ENCODE measurements at places on chromosomes 3 and 15.

GRCh38 chr3:67380118-67380517 lies 274.3 kb downstream of the SUCLG2 start:
- DNase-seq: no peak

DNA sequence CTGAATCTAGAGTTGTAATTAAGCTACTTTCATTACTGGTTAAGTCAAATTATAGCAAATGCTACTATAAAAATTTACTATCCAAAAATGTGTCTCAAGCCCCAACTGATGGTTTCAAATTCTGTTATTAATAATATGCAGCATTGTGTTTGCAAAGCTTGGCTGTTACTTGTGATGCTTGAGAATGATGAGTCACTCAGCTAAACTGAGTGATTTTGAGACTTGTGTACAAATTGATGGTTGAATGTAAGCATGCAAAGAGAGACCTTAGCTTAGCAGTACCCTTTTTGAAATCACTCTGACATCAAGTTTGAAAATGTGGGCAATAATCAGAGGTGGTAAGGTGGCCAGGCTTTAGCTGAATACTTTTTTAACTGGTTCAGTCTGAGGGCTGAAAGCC lies 27.6 kb downstream of the OPA1 start:
- no peak for DNase-seq

GRCh38 chr3:110806924-110807323 lies 264.7 kb upstream of the NECTIN3 start:
- no peak for DNase-seq

GRCh38 chr15:30859091-30859874 lies 44.4 kb upstream of the FAN1 start:
- peak; percentile 8 for DNase-seq

GRCh38 chr3:32240159-32240545 lies 1.7 kb downstream of the CMTM8 start:
- DNase-seq: peak; percentile 40

GRCh38 chr3:172258624-172259023 lies 189.6 kb downstream of the GHSR start:
- no peak for DNase-seq

DNA sequence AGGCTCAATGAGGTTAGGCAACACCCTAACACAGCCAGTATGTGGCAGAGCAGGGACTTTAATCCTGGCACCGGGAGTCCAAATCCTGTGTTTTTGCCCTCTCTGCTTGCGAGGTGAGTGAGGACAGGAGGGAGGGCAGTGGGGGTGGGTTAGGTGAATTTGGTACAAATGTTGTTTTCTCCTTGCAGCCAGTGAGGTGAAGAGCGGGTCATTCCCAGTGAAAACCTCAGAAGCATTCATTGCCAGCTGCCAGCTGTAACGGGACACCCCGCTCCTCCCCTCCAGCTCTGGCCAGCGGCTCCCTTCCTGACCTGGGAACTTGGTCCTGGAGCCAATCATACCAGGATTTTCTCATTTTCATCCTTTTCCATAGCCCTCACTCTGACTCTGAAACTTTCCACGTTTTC lies 45.7 kb upstream of the RAB6B start:
- DNase-seq: no peak

DNA sequence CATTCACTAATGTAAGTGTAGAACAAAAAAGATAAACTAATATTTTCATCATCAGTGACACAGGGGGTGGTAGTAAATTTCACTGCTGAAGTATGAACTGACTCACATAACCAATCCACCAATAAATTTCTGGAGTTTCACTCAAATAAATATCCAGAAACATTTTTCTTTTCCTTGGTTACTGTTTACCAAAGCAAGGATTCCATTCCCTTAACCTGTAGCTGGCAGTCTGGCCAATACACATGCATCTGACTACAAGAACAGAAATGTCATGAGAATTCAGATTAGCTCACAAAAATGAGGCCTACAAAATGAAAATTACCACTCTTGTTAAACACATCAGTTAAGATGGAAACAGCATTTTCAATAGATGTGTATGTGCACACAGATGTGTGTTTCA lies 80.3 kb downstream of the STAG1 start:
- DNase-seq: no peak

DNA sequence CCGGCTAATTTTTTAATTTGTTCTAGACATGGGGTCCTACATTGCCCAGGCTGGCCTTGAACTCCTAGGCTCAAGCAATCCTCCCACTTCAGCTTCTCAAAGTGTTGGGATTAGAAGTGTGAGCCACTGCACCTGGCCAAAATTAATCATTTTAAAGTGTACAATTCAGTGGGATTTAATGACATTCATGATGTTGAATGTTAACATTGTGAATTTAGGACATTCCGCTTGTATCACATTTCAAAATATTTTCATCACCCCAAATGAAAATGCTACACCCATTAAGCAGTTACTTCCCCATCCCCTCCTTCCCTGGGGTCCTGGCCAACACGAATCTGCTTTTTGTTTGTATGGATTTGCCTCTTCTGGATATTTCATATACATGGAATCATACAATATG lies 62.1 kb upstream of the CGNL1 start:
- DNase-seq: no peak

GRCh38 chr3:159273608-159274007 lies 471.8 kb downstream of the MFSD1 start:
- no peak for DNase-seq

- no peak for DNase-seq
These were observed 269.7 kb downstream of the ABHD5 start for GRCh38 chr3:43960448-43960840.

GRCh38 chr15:47945872-47946650 lies 174.7 kb upstream of the SLC24A5 start:
- DNase-seq: no peak

DNA sequence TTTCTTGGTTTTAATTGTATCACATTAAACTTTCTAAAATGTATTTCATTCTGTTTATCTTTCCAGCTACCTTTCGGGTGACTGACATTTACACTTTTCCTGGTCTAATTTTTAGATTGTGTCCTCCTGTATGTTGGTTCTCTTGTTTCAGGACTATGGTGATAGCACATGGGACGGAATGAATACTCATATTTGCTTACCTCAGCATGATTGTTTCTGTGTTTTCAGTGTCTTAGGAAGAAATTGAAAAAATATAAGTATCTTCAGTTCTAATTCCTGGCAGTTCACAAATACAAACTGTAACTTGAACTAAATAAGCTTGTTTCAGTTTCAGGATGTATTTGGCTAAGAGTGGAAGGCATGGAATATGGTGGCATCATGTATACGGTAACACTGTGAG lies 80.1 kb upstream of the ROBO1 start:
- DNase-seq: no peak

DNA sequence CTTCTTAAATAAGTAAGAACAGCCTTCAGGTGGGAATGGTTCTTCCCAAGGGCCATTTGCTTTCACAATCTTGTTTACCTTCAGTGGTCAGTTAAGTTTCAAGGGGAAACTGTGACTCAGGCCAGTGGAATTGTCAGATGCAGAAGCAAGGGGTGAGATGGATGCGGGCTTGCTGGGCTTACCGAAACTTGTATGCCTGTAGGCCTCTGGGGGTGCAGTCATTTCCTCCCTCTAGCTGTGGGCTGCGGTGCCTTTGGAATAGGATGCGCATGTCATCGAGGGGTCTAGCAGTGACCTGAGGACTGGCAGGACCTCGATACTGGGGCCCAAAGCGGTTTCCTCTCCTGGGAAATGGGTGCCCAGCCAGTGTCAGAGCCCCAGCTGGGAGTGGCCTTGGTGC lies 121.6 kb downstream of the EEFSEC start:
- no peak for DNase-seq

DNA sequence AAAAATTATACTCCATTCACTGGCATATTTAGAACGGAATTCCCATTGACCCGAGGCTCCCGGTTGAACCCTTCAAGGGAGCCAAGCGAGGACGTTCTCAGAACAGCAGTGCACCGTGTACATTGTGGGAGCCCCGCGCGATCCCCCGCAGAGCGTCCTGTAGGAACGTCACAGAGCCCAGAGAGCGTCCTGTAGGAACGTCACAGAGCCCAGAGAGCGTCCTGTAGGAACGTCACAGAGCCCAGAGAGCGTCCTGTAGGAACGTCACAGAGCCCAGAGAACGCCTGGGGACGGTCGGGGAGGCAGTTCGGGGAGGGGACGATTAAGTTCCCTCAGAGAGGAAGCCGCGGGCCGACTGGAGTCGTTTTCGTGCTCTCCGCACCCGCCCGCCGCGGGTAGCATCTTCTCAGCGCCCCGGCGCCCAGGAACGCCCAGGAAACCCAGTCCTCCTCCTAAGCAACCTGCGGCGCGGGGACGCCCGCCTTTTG lies 506 bp upstream of the ATP1B3 start:
- DNase-seq: no peak

GRCh38 chr3:189561256-189561655 lies 69.9 kb upstream of the TP63 start:
- DNase-seq: no peak

- no peak for DNase-seq
These were observed 6.4 kb upstream of the EID1 start for GRCh38 chr15:48871542-48871941.

DNA sequence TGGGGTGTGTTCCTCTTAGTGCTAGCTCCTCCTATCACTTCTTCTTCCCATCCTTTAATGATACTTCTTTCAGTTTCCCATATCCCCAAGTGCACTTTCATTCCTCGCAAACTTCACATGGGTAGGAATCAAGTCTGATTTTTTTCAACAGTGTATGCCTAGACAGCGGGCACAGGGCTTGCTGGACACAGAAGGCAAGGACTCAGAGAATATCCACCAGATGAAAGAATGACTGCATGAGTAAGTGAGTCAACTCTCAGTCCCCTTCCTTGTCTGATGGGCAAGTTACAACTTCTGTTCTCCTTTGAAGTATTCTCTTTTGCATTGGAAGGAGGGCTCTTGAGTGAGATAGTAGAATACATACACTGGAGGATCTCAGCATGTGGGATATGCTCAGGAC lies 3.1 kb upstream of the SQOR start:
- no peak for DNase-seq

- DNase-seq: no peak
These were observed 199.0 kb upstream of the SLITRK3 start for GRCh38 chr3:165395188-165395587.

- DNase-seq: no peak
These were observed 8.2 kb downstream of the IGDCC3 start for GRCh38 chr15:65369651-65370050.

- no peak for DNase-seq
These were observed 63.8 kb upstream of the ANKRD34C start for GRCh38 chr15:79218588-79219200.

DNA sequence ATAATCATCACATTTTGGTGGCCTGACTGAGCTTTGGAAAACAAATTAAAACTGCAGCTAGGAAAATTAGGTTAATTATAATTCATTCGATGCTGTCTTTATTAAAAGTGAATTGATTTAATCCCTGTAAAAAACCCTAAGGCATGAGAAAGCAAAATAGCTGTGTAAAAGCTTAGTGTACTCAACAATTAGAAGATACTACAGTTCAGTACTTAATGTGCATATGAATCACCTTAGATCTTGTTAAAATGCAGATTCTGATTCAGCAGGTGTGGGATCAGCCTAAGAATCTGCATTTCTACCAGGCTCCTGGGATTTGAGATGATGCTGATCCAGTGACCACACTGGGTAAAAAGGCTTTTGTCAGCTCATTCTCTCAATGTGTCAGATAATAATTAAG lies 559.9 kb upstream of the GOLIM4 start:
- no peak for DNase-seq

DNA sequence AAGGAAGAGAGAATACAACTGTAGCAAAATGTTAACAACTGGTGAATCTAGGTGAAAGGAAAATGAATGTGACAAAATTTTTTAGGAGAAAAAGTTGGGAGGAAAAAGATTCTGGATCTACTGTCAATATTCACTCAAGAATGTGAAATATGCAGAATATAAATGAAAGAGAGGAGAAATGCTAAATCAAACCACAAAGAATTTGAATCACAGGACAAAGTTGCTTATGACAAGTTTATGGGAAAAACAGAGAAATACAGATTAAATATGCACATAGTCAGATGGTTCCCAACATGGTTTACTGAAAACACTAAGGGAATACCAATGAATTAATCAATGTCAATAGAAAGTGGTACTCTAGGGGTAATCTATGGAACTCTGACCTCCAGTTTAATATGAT lies 27.6 kb downstream of the C3orf33 start:
- no peak for DNase-seq

GRCh38 chr3:115627180-115628074 lies 4.1 kb downstream of the GAP43 start:
- no peak for DNase-seq

GRCh38 chr15:92288755-92289154 lies 104.9 kb upstream of the ST8SIA2 start:
- DNase-seq: no peak

GRCh38 chr3:130342821-130343661 lies 2.4 kb upstream of the COL6A5 start:
- DNase-seq: no peak

DNA sequence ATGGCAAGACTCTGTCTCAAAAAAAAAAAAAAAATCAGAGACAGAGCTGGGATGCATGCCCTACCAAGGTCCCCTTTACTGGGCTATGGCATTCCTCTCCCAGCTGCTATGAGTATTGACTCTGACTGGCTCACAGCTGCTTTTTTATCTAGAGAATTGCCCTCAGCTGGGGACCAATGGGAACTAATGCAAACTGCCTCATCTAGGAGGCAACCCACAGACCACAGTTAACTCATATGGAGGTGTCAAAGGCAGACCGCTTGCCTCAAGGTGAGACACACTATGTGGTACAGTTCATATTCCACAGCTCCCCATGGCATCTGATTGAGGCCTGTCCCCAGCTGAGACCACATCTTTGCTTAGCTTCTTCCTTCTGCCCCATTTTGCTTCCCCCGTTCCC lies 183.5 kb upstream of the EOMES start:
- peak; percentile 56 for DNase-seq

GRCh38 chr3:185549122-185549521 lies 3.3 kb downstream of the LIPH start:
- no peak for DNase-seq

- DNase-seq: no peak
These were observed 359.3 kb downstream of the RORA start for GRCh38 chr15:60869851-60870250.

DNA sequence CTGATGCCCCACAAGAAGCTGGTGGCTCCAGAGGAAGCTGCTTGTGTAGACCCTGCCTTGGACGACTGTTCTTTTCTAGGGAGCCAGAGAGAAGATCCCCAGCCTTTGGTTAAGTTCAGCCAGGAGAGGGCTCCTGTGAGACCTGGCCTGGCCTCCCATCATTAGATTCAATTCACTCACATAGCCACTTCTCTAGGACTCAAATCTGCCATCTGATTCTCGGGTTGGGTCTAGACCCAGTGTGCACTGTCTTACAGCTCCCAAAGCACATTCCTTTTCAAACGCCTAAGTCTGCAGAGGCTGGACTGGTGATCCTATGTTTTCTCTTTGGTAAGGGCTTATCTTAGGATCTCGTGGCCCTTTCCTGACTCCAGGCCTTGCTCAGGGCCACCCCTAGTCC lies 81.7 kb upstream of the NPHP3 start:
- no peak for DNase-seq

- DNase-seq: no peak
These were observed 72.4 kb downstream of the CHDH start for GRCh38 chr3:53773611-53774368.

- no peak for DNase-seq
These were observed 47.2 kb downstream of the PCSK6 start for GRCh38 chr15:101442272-101442671.
